Endothelial cell (in vitro differentiated cells): ENCODE measurements at places on chromosomes 11 and 22.

DNA sequence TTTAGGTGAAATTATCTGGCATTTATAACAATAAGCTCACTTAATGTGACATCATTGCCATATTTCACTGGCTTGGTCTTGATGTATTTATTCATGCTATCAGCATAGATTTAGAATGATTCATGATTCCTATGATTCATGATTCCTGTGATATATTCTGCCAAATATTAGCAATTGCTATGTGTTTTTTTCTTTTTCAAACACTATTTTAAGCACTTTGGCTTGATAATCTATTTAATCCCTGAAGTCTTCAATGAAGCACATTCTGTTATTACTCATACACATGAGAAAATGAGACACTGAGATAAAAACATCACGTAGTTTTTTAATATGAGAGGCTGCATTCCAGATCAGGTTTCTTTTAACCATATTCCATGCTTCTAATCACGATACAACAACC is 78.5 kb downstream of the LUZP2 start:
- no peak for DNase-seq

DNA sequence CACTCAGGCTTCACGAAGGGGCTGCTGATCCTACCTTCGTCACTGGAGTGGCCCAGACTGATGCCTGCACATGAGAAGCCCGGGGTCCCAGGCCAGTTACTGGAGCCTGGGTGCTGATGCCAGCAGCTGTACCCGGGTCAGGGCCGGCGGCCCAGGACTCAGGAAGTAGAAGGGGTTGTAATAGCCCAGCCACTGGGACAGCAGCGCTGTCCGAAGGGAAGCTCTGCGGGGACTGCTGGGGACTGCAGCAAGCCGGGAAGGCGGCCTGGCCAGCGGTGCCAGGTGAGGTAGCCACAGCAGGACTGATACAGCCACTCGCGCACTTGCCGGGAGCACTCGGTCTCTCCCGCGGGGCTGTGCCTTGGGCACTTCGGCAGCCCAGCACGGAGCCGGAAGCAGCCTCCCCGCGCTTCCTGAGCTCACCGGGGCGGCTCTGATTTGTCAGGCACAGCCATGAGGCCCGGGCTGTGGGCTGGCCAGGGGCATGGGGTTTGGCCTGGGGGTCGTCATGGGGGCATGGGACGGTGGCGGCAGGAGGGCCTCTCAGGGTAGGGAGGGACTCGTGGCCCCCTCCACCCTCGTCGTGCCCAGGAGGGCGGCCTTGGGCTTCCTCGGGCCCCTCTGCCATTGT is 13.9 kb upstream of the OR8K1 start:
- DNase-seq = no peak

GRCh38 chr22:20213833-20214708 is 54.0 kb downstream of the RTN4R start:
- DNase-seq = no peak

DNA sequence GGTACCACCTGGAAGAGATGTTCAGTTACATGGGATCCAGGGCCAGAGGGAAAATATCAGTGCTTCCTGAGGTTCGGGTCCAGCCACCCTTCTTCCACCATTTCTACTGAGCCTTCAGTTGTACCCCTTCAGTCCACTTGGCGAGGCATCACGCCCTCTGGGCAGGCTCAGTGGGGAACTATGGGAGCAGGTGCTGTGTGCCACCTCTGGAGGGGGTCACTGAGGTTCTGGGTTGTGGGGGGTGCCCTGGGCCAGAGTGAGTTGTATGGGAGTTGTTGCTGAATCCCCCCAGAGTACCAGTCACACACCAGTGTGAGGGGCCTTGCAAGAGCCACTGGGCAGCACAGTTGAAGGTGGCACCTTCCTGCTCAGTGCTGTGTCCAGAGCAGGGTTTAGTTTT is 2.7 kb upstream of the SREBF2 start:
- DNase-seq = no peak

DNA sequence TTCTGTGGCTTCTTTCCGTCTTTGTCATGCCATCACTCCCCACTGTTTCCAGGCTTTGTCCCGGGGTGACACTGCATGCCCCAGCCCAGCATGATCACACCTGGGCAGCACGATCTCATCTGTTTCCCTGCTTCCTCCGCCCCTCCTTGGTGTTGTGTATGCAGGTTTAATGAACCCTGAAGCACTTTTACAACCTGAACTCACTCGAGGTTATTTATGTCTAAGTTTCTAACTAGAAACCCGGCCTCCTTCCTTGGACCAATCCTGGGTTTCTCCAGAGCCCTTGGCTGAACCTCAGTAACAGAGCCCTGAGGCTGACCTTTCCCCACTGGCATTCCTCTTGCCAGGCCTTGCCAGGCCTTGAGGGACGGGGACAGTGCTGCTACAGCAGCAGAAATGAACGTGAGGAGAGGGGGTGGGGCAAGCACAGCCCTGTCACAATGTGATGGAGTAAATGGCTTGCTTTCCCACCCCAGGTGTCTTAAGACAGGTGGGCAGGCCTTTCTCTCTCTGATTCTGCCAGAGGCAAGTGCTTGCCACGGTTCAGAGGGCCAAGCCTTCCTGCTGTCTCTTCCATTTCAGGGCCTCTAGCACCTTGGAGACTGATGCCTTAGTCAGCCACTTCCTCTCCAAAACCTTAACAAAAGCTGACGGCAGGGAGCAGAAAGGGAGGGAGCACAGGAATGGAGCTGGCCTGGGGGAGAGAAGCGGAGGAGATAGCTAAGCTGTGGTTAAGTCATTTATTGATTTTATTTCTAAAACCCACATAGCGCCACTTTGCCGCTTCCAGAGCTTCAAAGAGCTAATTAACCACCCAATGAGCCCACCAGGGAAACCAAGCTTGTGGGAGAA is 3.1 kb upstream of the PYGM start:
- DNase-seq = no peak

GRCh38 chr11:86863476-86863875 is 63.1 kb downstream of the PRSS23 start:
- DNase-seq = no peak

GRCh38 chr11:71186806-71187205 is 65.6 kb downstream of the SHANK2 start:
- no peak for DNase-seq

DNA sequence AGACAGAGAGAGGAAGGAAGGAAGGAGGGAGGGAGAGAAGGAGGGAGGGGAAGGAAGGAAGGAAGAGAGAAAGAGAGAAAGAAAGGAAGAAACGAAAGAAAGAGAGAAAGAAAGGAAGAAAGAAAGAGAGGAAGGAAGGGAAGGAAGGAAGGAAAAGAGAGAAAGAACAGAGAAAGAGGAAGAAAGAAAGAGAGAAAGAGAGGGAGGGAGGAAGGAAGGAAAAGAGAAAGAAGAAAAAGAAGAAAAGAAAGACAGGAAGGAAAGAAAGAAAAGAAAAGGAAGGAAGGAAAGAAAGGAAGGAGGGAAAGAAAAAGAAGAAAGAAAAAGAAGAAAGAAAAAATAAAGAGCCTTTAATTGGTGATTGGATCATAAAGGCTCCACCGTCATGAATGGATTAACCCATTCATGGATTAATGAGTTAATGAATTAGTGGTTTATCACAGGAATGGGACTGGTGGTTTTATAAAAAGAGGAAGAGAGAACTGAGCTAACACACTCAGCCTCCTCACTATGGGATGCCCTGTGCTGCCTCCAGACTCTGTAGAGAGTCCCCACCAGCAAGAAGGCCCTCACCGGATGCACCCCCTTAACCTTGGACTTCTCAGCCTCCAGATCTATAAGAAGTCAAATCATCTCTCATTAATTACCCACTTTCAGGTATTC is 9.0 kb upstream of the PLAAT2 start:
- DNase-seq = no peak

GRCh38 chr11:7204778-7205177 is 46.9 kb upstream of the SYT9 start:
- peak; percentile 12 for DNase-seq

GRCh38 chr11:92765965-92766371 is 203.5 kb upstream of the MTNR1B start:
- peak; percentile 76 for DNase-seq

GRCh38 chr11:70169632-70170031 is 33.5 kb upstream of the FADD start:
- no peak for DNase-seq

DNA sequence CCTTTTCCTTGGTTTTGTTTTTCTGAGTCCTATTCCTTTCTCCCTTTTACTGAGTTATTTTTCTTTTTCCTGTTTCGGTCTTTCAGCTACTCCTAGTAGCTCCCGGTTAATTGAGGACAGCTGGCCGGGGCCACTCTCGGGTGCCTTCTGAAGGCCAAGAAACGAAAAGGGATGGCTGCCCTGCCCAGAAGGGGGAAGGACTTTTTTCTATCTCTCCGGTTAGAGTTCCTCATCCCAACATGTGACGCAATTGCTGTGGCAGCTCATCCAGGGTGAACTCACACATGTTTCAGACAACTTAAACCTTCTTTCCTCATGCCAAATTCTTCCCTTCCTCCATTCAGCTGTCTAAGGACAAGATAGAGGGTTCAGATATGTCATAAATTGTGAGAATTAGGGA is 83.6 kb downstream of the PIWIL4 start:
- DNase-seq = no peak

DNA sequence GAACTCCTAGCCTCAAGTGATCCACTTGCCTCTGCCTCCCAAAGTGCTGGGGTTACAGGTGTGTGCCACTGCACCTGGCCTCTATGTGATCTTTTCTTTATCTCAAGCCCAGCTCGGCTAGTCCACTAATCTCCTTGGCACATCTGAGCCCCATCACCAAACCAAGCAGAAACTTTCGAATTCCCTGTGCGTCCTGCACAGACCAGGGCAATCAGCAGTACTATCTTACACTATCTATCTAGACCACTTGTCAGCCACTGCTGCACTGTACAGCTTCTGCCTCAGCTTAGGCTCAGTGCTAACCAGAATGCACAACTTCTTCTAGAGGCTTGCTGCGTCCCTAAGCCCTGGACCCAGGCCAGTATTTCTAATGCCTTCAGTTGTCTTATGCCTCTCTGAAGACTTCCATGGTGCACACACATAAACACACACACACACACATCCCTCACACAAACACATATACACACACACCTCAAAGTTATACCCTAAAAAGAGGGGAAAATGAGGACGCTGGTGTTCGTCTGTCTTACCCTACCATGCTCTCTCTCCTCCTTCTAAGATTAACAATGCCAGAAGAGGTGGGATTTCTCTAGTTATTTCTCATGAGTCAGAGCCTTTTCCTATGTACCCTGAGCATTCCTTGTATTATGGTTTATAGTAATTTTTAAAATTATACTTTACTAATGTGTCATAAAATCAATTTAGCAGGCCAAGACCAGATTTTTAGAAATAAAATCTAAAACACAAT is 59.3 kb upstream of the FAM181B start:
- DNase-seq = no peak

DNA sequence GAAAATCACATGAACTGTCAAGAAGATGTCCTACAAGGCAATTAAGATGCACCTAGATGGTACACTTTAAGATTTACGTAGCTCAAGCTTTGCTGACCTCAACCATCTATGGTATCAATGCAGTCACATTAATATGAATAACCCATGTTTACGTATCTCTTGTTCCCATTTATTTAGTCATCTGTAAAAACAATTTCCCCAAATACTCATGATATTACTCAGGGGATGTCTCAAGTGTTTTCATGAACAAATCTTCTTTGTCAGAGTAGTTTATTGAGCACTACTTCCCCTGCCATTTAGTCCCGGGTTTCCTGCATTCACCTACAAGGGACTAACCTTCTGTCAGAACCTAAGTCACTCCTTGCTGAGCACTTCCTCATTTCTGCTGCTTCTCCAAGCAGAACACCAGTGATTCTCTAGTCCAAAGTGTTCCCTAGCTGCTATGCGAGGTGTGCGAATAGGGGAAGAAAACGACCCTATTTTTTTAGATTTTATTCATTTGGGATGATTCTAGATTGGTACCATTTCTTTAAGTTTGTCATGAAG is 554.3 kb upstream of the LRRC4C start:
- DNase-seq = no peak

DNA sequence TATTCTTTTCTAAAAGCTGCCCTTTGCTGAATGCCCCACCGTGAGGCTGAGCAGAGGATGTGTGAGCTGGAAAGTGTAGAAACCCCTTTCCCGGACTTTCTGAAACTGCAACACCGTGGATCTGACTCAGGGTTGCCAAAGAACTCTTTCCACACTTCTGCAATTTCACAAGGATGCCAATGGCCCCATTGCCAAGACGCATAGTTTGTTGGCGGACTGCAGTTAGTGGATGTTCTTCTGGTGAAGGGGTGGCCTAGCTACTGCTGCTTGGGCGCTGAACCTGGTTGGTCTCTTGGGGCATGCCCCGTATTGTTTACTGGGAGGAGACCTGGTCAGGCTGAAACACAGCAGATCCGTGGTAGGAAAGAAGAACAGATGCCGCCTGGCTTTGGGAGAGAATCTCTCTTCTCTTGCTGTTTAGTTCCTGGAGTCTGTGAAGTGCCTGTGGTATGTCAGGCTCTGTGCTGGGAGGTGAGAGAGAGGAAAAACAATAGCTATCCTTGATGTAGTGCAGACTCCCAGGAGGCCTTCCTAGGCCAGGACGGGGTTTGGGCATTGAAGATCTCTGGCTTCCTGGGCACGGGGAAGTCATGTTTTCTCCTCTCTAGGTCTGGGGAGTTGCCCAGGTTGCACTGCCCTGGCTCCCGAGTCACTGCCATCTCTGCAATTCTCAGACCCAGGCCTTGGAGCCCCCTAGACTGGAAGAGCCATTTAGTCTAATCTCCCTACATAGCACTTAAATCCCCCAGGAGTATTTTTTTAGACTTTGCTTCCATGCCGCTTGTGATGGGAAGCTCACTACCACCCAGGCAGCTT is 26.9 kb downstream of the CD82 start:
- no peak for DNase-seq

DNA sequence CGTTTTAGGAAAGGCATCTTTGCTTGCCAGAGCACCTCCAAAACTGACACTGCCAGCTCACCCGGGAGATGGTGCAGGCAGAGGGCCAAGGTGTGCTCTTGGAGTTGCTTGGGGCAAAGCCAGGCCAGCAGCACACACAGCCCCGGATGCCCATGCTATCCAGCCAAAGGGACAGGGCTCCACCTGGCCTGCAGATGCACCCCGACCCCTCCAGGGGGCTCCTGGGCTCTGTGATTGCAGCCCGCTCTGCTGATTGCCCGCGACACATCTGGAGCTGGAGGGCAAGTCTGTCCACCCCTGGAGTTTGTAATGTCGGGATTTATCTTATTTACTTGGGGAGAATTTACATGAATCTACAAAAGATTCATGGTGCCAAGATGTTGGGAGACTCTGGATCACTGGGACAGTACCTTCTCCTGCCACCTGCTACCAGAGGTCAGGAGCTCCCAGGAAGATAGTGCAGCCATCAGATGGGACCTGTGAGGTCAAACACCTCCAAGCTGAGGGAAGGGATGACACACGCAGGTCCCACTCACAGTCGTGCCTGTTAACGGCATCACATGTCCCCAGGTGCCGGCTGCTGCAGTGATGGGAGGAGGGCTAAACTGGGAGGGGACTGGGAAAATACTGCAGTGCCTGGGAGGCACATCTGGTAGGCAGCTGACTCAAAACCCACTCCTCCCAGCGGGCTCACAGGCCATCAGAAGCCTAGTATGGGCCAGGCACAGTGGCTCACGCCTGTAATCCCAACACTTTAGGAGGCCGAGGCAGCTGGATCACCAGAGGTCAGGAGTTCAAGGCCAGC is 17.2 kb downstream of the CBX7 start:
- peak; percentile 88 for DNase-seq

GRCh38 chr11:69180226-69180625 is 24.5 kb downstream of the SMIM38 start:
- DNase-seq = no peak
